Activated naive CD4-positive, alpha-beta T cell treated with anti-CD3 and anti-CD28 coated beads, Interleukin-2, amount 50 U/mL, for 72 hours (primary cell): ENCODE measurements at places on chromosomes 3 and 15.

DNA sequence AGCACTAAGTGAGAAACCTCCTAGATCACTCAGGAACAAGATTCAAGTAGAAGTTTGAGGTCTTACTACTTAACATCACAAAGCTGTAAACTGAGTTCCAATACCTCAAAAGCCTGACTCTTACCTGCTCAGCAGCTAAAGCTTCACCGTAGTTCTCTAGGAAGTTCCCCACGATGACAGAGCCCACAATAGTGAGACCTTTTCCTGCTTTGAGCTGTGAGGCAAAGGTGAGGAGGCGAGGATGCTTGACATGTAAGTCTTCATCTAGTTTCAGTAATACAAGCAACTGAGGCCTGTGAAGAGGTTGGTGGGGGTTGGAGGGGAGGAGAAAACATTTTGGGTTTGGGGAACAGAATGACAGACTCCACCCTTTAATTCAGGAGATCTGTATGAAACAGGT lies 15.7 kb downstream of the EMC4 start:
- no peak for DNase-seq

DNA sequence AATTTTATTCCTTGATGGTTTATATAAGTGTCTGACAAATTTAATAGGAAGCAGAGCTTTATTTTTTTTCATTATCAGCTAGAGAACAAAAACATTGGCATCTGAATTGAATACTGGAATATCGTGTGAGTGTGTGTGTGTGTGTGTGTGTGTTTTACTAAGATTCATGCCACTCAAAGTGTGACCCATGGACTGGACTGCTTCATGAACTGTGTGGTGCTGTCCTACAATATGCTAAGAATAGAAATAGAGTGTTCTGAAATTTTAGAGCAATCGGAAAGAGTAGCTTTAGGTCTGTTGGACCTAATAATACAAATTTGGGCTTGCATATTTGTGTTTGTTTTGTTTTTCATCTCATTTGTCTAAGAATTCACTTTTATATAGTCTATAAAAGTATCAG lies 89.6 kb downstream of the MITF start:
- no peak for DNase-seq

- DNase-seq: no peak
Measured at GRCh38 chr3:148646126-148646665, 51.5 kb upstream of the AGTR1 start.

GRCh38 chr15:65595960-65596359 lies 15.0 kb downstream of the INTS14 start:
- no peak for DNase-seq

DNA sequence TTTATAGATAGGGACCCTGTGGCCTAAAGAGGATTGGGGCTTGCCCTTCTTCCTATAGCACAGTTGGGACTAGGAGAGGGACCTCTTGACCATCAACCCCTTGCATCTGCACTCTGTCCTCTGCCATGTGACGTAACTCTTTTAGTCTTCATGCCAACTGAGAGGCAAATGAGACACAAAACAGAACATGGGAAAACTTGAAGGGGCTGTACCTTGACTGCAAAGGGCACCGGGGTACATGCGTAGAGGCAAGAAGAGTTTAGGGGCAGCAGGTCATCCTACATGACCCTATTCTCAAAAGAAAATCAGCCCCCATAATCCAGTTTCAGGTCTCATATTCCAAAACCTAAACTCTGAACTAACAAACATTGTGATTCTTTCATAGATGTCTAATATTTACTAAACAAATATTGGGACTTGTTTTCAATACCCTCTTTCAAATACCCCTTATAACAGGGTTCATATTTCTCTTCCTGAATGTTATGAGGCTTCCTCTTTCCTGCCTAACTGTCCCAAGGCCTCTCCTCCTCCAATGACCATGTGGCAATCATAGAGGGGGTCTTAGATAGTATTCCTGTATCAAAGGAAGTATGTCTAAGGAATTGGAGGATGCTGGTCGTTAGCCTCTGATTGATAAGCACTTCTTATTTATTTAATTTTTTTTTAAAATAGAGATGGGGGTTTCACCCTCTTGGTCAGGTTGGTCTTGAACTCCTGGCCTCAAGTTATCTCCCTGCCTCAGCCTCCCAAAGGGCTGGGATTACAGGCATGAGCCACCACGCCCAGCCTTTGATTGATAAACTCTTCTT lies 20.6 kb downstream of the ACKR2 start:
- no peak for DNase-seq

DNA sequence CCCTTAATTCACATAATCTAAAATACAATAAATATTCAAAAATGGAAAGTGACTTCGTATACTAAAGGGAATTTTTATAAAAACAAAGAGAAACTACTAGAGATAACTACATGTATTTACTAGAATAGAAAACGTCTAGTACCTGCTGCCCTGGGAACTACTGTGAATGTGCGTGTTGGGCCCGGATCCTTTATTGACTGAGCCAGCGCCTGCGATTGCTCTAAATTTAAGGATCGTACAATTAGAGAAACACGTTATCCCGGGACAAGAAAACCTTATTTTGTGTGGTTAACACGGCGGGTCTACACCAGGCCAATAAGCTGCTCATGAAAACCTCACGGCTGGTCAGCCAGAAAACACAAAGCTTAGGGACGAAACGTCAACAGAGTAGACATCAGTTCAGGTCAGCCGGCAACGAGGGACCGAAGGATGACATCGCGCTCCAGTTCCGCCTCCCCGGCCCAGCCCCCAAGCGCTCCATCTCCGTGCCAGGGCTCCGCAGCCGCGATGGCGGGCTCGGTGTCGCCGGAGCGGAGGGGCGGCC lies 555 bp downstream of the TM2D3 start:
- DNase-seq: no peak

- DNase-seq: no peak
Measured at GRCh38 chr3:100982710-100983109, 10.5 kb downstream of the ABI3BP start.

DNA sequence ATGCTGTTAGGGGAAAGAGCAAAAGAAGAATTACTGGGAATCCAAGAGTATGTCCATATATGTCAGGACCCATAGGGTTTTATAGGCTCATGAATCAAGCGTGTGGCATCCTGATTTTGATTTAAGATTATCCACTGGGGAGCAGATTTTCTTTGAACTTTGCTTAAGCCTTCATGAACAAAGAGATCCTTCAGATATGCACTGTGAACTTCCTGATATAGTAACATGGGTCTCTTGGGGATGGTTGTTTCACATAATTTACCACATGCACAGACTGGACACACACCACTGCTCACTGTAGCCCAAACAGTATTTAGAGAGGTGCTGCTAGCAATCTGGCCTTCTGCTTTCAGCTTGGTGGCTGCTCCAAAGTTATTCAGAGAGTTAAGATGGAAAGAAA lies 200.9 kb upstream of the ZPLD1 start:
- DNase-seq: no peak

- no peak for DNase-seq
Measured at GRCh38 chr3:154571553-154572226, 141.7 kb upstream of the GPR149 start.

- DNase-seq: no peak
Measured at GRCh38 chr3:47379411-47379899, 1.4 kb upstream of the PTPN23 start.

GRCh38 chr3:66138336-66139313 lies 82.2 kb upstream of the SLC25A26 start:
- peak; percentile 10 for DNase-seq

- no peak for DNase-seq
Measured at GRCh38 chr3:14492948-14493881, 46.9 kb downstream of the GRIP2 start.

- no peak for DNase-seq
Measured at GRCh38 chr3:133106169-133106568, 68.0 kb downstream of the TMEM108 start.
